ENCODE measurements at places on chromosomes 1 and 21.

DNA sequence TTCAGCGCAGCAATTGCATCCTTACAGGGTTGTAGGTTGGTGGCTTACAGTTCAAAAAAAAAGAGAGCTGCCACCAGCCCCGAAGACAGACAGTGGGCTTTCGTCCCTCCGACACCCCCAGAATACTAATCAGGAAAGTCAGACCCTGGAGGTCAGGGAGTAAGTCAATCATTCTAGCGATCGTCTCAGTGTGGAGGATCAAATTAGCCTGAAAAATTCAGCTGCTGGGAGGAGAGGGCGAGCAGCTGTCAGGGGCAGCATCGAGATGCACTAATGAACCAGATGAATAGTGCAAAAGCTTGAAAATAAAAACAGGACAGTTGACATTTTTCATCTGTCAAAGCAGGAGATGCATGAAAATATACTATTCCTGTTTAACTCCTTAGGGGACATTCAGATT is 138.4 kb downstream of the NEK7 start:
- peak; percentile 43 for DNase-seq

- DNase-seq: no peak
Observed at GRCh38 chr1:3918966-3919611, 19.0 kb upstream of the C1orf174 start.

GRCh38 chr21:37437376-37438080 is 71.0 kb downstream of the DYRK1A start:
- DNase-seq: no peak

DNA sequence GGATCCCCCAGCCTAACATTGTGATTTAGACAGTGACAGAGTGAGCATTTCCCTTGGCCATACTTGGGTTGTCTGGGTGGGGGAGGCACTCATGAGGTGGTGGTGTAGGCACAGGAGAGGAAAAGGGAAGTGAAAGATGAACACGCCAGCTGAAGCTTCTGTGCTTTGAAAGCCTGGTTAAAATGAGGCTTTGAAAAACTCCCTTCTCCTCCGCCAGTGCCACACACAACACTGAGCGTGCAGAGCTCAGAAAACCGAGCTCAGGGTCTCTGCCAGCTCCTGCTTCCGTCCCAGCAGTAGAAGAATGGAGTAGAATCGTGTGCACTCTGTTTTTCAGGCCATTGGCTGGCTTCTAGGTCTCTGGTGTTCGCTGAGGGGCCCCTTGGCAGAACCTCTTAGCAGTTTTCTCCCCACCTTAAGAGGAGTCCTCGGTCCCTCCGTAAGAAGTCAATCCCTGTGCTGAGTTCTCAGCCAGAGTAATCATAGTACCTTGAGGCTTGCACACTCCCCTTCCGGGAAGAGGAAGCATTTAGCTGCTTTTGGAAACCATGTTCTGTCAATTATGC is 12.9 kb downstream of the PLEKHM2 start:
- no peak for DNase-seq

GRCh38 chr1:160428053-160428452 is 27.7 kb downstream of the VANGL2 start:
- DNase-seq: no peak

GRCh38 chr1:206649261-206649921 is 14.1 kb downstream of the DYRK3 start:
- DNase-seq: no peak

DNA sequence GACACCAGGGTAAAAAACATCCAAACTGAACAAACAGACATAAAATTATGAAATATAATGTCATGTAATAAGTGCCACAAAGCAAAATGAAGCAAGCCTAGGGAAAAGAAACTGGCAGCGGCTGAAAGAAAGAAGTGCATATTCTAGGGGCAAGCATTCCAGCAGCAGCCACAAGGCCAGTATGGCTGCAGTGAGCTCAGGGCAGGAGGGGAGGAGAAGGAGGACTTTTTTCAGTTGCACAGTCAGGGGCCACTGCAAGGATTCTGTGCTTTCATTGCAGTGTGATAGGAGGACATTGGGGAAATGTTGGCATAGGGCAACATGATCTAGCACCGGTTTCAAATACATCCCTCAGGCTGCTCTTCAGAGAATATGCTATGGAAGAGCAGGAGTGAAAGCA is 263.8 kb downstream of the NEGR1 start:
- DNase-seq: no peak

DNA sequence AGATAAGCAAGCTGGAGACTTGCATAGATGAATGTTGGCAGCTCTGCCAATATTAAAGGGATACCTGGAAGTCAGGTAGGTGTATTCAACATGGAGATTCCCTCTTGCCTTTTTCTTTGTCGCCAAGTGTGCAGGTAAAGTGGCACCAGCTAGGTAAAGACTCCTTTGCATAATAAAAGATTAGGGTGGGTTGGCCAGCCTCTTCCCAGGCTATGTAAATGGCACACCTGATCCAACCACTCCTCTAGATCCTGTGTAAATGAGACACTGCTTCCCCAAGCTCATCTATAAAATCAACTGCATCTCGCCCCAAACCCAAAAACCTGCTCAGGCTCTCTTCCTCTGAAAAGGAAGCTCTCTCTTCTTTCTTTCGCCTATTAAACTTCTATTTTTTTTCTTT is 100.8 kb upstream of the DSCAM start:
- no peak for DNase-seq

GRCh38 chr1:78958711-78959110 is 47.8 kb downstream of the ADGRL4 start:
- DNase-seq: no peak

GRCh38 chr1:69196071-69196470 is 371.7 kb upstream of the LRRC7 start:
- no peak for DNase-seq

DNA sequence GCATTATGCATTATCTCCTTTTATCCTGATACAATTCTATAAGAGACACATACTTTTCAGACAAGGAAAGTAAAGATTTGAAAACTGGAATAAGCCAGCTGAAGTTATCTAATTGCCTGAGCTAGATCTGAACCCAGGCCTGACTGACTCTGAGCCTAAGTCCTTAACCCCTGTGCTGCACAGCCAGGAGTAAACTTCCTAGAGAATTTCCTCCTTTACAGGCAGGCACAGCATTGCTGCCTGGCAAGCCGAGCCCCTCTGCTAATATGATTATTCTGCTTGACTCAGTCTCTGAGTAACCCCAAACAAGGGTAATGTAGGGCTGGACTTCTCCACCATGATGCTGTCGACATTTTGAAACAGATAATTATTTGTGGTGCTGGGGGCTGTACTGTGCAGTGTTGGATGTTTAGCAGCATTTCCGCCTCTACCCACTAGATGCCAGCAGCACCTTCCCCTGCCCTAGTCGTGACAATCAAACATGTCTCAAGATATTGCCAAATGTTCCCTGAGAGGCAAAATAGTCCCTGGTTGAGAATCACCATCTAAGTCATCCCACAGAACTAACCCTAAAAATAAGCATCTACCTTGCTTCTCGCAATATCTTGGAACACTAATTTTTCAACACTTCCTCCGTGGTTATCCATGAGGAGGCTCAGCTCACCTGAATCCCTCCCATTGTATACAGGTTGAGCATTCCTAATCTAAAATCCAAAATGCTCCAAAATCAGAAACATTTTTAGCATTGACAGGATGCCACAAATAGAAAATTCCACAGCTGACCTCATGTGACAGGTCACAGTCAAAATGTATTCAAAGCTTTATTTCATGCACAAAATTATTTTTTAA is 18.5 kb downstream of the CAMK1G start:
- no peak for DNase-seq

DNA sequence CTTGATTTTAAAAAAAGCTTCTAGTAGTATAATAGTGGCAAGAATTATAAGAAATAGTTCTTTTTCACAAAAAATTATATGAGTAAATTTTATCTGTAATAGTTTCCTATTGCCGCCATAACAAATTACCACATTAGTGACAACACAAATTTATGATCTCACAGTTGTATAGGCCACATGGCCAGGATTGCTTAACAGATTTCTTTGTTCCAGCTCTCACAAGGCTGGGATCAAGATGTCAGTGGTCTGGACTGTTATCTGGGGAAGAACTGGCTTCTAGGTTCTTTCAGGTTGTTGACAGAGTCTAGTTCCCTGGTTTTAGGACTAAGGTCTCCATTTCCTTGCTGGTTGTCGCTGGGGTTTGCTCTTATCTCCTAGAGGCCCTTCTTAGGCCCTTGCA is 236.4 kb downstream of the USP25 start:
- DNase-seq: peak; percentile 86

- no peak for DNase-seq
Observed at GRCh38 chr21:35648512-35648911, 411.8 kb downstream of the SETD4 start.

- DNase-seq: no peak
Observed at GRCh38 chr1:20847611-20848080, 60.5 kb upstream of the HP1BP3 start.

DNA sequence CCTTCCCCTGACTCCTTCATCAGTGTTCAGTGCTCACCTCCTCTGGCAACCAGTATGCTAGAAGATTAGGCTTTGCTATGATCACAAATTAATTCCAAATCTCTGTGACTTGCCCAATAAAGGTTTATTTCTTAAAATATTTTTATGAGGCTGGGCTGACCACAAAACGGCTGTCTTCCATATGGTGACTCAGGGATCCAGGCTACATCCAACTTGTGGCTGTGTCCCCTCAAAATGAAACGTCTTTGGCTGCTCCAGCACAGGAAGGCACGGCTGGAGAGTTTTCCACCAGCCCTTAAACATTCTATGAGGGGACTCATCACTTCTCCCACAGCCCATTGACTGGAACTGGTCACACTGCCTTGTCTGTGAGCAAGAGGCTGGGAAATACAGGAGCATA is 131.5 kb downstream of the HUNK start:
- no peak for DNase-seq

DNA sequence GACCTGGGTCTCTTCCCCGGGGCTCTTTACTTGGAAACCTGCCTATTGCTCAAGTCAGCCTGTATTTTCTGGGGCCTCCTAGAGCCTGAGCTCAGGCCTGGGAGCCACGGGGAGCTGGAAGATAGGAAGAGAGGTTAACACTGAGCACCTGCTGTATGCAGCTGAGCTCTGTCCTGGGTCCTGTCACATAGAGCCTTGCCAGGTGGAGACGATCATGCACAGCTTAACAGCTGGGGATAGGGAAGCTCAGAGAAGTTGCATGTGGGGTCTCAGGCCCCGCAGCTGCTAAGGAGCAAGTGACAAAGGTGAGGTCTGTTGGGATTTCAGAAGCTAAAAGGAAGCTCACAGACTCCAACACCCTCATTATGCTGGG is 127.4 kb upstream of the TMEM51 start:
- DNase-seq: no peak

- DNase-seq: no peak
Observed at GRCh38 chr1:8863138-8863537, 15.3 kb downstream of the ENO1 start.

DNA sequence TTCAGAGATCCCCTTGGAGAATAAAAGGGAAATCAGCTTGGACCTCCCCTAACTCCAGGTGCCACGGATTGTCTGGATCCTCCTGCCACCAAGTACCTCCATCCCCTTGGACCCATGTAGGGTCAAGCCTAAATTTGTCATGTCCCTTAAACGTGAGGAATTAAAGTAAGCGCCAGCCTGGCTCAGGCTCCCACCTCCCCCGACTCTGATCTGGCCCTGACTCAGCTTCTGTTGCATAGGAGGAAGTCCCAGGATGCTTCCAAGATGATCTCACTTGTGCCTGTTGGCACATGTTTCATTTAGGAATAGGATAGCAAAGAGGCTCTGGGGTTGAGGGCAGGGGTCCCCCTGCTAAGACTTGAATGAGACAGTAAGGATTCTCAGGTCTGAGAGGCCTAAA is 231.9 kb upstream of the JUN start:
- no peak for DNase-seq

GRCh38 chr1:5424802-5425703 is 567.2 kb downstream of the NPHP4 start:
- DNase-seq: no peak

- DNase-seq: no peak
Observed at GRCh38 chr1:88378560-88378959, 305.5 kb upstream of the PKN2 start.

GRCh38 chr1:54439550-54440223 is 33.5 kb upstream of the SSBP3 start:
- DNase-seq: peak; percentile 62

GRCh38 chr1:216448011-216448510 is 24.8 kb upstream of the USH2A start:
- DNase-seq: peak; percentile 5

DNA sequence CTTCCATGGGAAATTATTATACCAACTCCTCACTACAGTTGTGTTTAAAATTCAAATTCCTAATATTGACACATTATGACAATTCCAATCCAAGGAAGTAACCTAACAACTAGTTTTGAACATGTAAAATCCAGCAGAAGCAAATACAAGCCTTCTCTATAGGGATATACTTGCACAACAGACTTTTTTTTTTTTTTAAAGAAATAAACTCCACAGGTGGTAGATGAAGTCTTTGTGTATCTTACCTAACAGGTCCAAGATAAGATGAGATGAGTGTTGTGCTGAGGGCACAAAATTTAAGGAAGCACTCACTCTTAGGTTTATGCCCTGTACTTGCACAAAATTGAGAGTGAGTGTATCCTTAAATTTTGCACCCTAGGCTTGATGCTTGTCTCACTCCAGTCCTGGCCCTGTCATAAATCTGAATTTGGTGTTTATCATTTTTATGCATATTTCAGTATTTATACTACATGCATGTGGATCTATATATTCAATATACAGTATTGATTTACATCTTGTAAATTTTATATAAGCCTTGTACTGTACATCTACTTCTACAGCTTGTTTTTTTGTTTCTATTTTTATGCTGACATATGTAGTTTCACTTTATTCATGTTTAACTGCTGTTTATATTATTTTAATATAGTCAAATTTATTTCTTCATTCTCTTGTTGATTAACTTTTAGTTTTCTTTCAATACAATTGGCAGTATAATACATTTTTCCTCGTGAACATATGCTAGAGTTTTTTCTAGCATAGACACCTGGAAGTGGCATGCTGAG is 60.6 kb upstream of the RGL1 start:
- no peak for DNase-seq

DNA sequence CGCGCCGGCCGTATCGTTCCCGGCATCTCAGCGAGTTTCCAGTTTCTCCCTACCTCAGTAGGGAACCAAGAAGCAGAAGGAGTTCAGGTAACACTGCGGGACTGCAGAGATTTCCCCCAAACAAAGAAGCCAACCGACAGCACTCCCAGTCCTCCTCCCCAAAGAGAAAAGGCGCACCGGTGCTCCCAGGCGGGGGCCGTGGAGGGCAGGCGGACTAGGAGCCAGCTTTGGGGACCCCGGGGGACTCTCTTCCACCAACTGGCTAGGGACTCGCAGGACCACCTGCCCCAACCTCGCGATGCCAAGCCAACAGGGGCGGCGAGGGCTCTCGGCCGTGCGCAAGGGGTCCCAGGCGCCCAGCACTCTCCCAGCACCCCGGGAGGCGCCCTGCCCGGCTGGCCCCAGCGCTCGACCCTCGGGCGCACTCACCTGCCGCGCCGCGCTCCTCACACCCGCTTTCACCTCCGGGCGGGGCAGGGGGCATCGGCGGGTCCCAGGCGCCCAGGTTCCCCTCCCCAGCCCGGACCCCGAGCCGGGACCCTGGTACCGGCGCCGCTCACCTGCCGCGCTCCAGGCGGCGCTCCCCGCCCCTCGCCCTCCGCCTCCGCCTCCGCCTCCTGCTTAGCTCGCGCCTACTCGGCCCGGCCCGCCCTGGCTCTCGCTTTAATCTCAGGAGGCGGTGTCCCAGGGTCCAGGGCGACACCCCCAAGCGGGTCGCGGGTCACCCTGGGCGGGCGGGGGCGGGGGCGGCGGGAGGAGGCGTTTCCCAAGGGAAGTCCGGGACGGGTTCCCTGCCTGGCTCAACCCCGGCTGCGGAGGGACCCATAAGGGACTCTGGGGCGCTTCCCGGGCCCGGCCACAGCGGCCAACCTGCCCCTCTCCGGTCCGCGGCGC is at the start of gene TMPRSS2:
TSS of gene TMPRSS2 (minus strand) at position 638 of the 894 bp plus-strand sequence. CDS start 10,025 bp downstream, outside the sequence.
- no peak for DNase-seq
